ENCODE measurements at places on chromosomes 7 and 10. TPM values are rescaled to one million over a fixed set of nuclear protein-coding genes. Genes with fewer than 3 reads are reported as not detected.

ADIRF gene
- total RNA-seq = 67.8 TPM

ADARB2 gene
- 0.71 TPM for total RNA-seq

PRKCQ gene
- 0.43 TPM for total RNA-seq

GARIN1A gene
- total RNA-seq = 0.39 TPM

SEC31B gene
- total RNA-seq = 4.5 TPM

ZRANB1 gene
- 24.1 TPM for total RNA-seq

GIMAP1 gene
- 8.0 TPM for total RNA-seq

ADAM8 gene
- total RNA-seq = 1.5 TPM

NPY gene
- total RNA-seq = 5.0 TPM

TMEM140 gene
- 14.9 TPM for total RNA-seq

UCN3 gene
- not detected for total RNA-seq

DNA sequence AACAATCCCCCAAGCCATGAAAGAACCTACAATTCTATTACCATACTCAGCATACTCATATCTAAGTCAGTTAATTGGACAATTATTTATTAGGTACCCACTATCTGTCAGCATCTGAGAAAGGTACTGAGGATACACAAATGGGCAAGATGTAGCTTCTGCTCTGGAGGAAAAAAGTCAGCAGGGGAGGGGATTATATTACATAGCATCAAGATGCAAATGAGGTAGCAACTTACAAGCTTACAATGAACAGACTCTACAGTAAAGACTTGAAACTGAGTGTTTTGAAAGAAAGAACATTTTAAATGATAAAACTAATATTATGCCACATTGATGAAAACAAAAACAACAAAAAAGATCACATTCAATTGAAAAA, 10.8 kb upstream of the CUBN start:
- no peaks in the 10 kb centered on the region for H3K36me3 ChIP-seq
- no peaks in the 10 kb centered on the region for H3K4me1 ChIP-seq
- H3K27ac ChIP-seq = no peak overlapping the region
- no peaks in the 10 kb centered on the region for H3K27me3 ChIP-seq

GRCh38 chr7:128904381-128905197, 5.9 kb downstream of the KCP start:
- peaks cover 2% of the 10 kb centered on the region for H3K4me1 ChIP-seq
- no peaks in the 10 kb centered on the region for H3K27me3 ChIP-seq
- H3K27ac ChIP-seq = no peak overlapping the region
- no peak overlapping the region for H3K4me3 ChIP-seq
- no peak for DNase-seq

- no peaks in the 10 kb centered on the region for H3K36me3 ChIP-seq
- no peaks in the 10 kb centered on the region for H3K27me3 ChIP-seq
- H3K4me1 ChIP-seq = no peaks in the 10 kb centered on the region
- no peak overlapping the region for H3K4me3 ChIP-seq
- no peak for DNase-seq
- H3K27ac ChIP-seq = no peak overlapping the region
These were observed 23.9 kb upstream of the GPR26 start for GRCh38 chr10:123642293-123642692.

- DNase-seq = no peak
- no peak overlapping the region for H3K27ac ChIP-seq
- peaks cover 8% of the 10 kb centered on the region for H3K4me1 ChIP-seq
These were observed 90.9 kb downstream of the MLLT10 start for GRCh38 chr10:21624951-21625350.

DNA sequence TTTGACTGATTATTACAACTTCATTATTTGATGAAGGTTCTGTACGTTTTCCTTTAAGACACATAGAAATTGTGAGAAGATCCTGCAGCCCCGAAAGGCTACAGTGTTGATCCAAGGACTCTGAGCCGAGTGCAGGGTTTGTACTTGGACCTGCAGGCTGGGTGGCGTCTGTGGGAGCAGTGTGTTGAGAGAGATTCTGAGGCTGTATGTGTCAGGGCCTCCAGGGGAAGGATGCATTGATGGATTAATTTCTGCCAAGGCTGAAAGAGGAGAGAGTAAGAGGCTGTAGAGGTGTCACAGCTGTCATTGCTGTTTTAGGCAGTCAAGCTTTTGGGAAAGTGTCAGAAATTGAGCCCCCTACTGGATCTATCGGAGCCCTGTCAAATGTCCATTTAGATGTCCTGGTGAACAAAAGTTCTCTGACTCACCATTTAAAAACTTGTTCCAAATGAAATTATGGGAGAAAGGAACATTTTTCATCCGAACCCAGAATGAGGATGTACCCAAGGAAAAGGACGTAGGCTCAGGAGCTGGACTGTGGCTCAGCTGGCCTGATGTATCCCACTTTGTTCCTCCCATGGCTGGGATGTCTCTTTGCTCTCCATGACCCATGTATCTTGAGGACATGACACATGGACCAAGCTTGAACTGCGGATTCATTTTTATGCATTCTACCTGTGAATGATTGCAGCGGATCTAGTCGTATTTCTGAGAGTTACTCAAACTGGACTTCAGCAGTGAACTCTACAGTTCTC, 102.2 kb downstream of the TCF7L2 start:
- no peak overlapping the region for H3K27ac ChIP-seq
- H3K4me3 ChIP-seq = no peak overlapping the region
- H3K4me1 ChIP-seq = peaks cover 59% of the 10 kb centered on the region
- no peaks in the 10 kb centered on the region for H3K27me3 ChIP-seq
- no peak for DNase-seq

GRCh38 chr7:131131746-131132431, 195.8 kb upstream of the MKLN1 start:
- no peak overlapping the region for H3K27ac ChIP-seq
- H3K36me3 ChIP-seq = no peaks in the 10 kb centered on the region
- no peak for DNase-seq
- no peaks in the 10 kb centered on the region for H3K27me3 ChIP-seq
- no peak overlapping the region for H3K4me3 ChIP-seq

- H3K4me1 ChIP-seq = no peaks in the 10 kb centered on the region
- H3K27ac ChIP-seq = no peak overlapping the region
- no peaks in the 10 kb centered on the region for H3K27me3 ChIP-seq
- H3K36me3 ChIP-seq = no peaks in the 10 kb centered on the region
These were observed 195.8 kb upstream of the HABP2 start for GRCh38 chr10:113356794-113357680.

DNA sequence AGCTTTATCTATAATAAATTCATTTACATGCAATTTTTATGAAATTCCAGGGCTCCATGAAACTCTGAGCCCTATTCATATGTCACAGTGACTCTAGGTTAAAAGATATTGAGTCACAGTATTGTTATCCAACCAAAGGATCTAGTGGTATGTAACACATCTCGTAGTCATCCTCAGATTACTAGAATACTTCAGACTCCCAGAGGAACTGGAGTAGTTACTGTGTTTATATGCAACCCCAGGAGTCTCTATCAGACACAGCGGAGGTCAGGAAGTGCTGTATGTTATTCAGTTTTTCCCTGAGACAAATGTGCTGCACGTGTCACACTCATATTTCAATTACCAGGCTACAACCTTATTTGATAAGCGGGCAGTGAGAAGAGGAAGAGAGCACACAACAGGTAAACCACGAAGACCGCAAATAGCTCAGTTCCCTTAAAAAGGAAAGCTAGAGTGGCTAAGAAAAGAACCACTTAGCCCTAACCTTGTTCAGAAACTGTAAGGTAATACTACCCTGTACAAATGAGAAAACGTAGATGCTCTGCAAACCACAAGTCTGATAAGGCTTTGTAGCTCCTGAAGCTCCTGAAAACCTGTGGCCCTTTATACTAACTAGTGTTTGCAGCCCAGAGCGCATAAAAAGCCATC, 114.0 kb upstream of the CNTNAP2 start:
- H3K27me3 ChIP-seq = no peaks in the 10 kb centered on the region
- no peak overlapping the region for H3K4me3 ChIP-seq
- H3K27ac ChIP-seq = no peak overlapping the region
- DNase-seq = no peak
- no peaks in the 10 kb centered on the region for H3K36me3 ChIP-seq

- H3K4me3 ChIP-seq = no peak overlapping the region
- H3K27ac ChIP-seq = no peak overlapping the region
- H3K27me3 ChIP-seq = no peaks in the 10 kb centered on the region
- H3K4me1 ChIP-seq = no peaks in the 10 kb centered on the region
- peaks cover 11% of the 10 kb centered on the region for H3K36me3 ChIP-seq
These were observed 53.0 kb upstream of the BAMBI start for GRCh38 chr10:28624351-28624750.

DNA sequence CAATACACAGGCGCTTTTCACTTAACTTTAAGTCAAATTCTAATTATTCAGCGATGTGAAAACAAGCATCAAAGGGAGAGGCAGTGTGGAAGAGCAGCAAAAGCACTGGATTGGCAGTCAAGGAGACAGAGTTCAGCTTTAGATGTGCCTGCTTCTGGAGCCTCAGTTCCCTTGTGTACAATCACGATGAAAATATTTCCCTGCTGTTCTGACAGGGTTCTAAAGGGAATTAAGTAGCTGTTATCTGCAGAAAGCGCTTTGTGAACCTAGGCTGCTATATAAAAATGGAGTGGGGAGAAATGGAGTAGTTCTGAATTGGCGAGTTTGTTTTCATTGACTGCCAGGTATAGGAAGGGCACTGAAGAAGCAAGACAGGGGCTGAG, 237.8 kb upstream of the SP8 start:
- no peak for DNase-seq
- H3K36me3 ChIP-seq = no peaks in the 10 kb centered on the region
- no peaks in the 10 kb centered on the region for H3K4me1 ChIP-seq
- H3K27me3 ChIP-seq = no peaks in the 10 kb centered on the region
- no peak overlapping the region for H3K27ac ChIP-seq

GRCh38 chr10:59360605-59361405, 1.5 kb downstream of the FAM13C start:
- no peaks in the 10 kb centered on the region for H3K36me3 ChIP-seq
- no peaks in the 10 kb centered on the region for H3K27me3 ChIP-seq
- peaks cover 20% of the 10 kb centered on the region for H3K4me1 ChIP-seq
- DNase-seq = no peak
- H3K27ac ChIP-seq = peak overlapping the region; percentile 71
- no peak overlapping the region for H3K4me3 ChIP-seq

DNA sequence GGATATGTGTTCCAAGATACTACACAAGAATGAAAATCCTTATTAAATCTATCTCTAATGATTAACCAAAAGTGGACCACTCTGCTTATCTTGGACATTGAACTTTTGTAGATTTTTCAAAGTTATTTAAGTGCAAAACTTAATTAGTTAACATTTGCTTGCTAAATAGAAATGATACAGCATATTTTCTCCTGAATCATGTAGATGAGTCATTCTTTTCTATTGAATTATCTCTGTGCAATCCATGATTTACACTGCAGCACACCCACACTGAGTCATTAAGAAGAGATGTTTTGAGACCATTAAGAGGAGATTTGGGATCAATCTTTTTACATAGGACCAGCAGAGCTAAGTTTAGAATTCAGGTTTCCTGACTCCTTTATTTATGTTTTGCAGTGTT, 6.6 kb upstream of the ABCC2 start:
- H3K27me3 ChIP-seq = no peaks in the 10 kb centered on the region
- no peak overlapping the region for H3K27ac ChIP-seq
- no peaks in the 10 kb centered on the region for H3K36me3 ChIP-seq
- H3K4me3 ChIP-seq = no peak overlapping the region
- H3K4me1 ChIP-seq = no peaks in the 10 kb centered on the region

GRCh38 chr10:111833251-111833650, 350.3 kb downstream of the GPAM start:
- H3K27me3 ChIP-seq = no peaks in the 10 kb centered on the region
- DNase-seq = no peak
- no peaks in the 10 kb centered on the region for H3K36me3 ChIP-seq
- H3K4me1 ChIP-seq = no peaks in the 10 kb centered on the region

GRCh38 chr7:90625562-90625961, 29.4 kb downstream of the CDK14 start:
- H3K27ac ChIP-seq = no peak overlapping the region
- H3K4me3 ChIP-seq = peak overlapping the region; percentile 1
- H3K27me3 ChIP-seq = no peaks in the 10 kb centered on the region
- H3K36me3 ChIP-seq = no peaks in the 10 kb centered on the region
- peaks cover 47% of the 10 kb centered on the region for H3K4me1 ChIP-seq
- DNase-seq = no peak

GRCh38 chr10:59954296-59954695, 47.9 kb upstream of the CCDC6 start:
- H3K27me3 ChIP-seq = no peaks in the 10 kb centered on the region
- no peak for DNase-seq
- H3K27ac ChIP-seq = no peak overlapping the region
- H3K4me1 ChIP-seq = no peaks in the 10 kb centered on the region
- H3K4me3 ChIP-seq = no peak overlapping the region
- no peaks in the 10 kb centered on the region for H3K36me3 ChIP-seq

DNA sequence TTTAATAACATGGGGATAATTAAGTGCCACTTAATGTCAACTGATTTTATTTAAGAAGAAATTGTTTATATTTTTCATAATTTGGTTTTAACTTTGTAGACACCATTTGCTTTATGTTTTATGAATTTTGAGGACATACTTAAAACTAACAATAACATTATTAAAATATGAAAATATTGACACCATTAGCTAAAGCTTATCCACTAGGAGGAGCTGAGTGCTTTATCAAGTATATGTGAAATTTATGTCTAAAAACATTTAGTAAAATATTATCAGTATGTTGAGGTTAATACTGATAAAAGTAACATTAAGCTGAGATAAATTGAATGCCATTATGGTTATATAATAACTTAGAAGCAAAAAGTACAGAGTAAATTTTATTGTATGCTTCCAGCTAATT, 622.1 kb downstream of the ARL4A start:
- no peaks in the 10 kb centered on the region for H3K27me3 ChIP-seq
- no peak for DNase-seq
- no peaks in the 10 kb centered on the region for H3K36me3 ChIP-seq
- H3K4me3 ChIP-seq = no peak overlapping the region
- no peak overlapping the region for H3K27ac ChIP-seq

DNA sequence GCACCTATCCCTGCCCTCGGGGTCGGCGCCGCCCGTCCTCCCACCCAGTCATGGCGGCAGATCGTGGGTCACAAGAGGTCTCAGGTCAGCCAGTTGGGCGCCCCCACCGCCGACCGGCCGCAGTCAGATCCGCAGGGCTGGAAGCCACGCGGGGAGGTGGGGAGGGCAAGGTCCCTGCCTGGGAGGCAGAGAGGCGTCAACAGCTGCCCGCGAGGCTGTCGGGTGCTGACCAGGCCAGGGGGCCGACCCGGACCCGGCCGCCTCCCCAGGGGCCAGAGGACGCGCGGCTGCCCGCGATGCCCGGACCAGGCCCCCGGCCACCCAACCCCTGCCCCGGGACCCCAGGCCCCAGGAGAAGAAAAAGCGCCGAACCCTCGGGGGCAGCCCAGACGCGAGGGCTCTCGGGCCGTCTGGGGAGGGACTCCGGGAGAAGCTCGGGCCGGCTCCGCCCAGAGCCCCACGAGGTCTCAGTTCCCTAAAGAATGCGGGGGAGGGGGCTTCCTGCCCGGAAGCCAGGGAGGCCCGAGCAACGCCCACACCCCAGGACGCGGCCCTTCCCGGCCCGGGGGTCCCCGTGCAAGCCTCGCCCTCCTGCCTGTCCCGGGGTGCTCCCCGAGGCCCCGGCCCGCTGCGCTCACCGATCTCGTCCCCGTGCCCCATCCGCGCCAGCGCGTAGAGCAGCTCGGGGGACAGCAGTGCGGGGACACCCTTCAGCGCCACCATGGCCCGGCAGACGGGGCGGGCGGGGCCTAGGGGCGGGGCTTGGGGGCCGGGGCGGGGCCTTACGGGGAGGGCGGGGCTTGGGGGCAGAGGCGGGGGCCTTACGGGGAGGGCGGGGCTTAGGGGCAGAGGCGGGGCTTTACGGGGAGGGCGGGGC, at the start of gene FUOM:
Gene FUOM (minus strand): TSS at position 735 of the 877 bp plus-strand sequence. CDS start 12 bp downstream, at position 723.
- H3K4me3 ChIP-seq = peak within 1 kb of the TSS; percentile 76
- no peaks in the 10 kb centered on the region for H3K4me1 ChIP-seq
- peak within 1 kb of the TSS; percentile 66 for H3K27ac ChIP-seq
- no peak for DNase-seq
- H3K36me3 ChIP-seq = peaks cover 2% of the 10 kb centered on the region

Data from right atrium auricular region (tissue), 2 donors.